ENCODE measurements at places on chromosomes 6 and 20. TPM values are rescaled to one million over a fixed set of nuclear protein-coding genes. Genes with fewer than 3 reads are reported as not detected.

GRCh38 chr20:64024141-64024990 is 11.6 kb upstream of the C20orf204 start:
- no peaks in the 10 kb centered on the region for H3K27me3 ChIP-seq
- H3K36me3 ChIP-seq: peaks cover 56% of the 10 kb centered on the region
- H3K27ac ChIP-seq: no peak overlapping the region

DNA sequence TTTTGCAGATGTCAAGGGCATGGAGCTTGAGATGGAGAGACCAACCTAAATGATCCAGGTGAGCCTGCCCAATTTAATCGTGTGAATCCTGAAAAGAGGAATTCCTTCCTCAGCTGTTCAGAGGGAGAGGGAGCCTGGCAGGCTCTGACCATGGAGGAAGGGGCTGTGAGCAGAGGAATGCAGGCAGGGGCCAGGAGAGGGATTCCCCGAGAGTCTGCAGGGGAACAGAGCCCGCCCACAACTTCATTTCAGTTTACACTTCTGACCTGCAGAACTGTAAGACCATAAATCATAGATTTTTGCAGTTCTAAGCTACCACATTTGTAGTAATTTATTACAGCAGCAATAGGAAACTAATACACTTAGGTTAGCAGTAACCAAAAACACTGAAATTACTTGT is 164.1 kb downstream of the TBXT start:
- DNase-seq: no peak
- peaks cover 5% of the 10 kb centered on the region for H3K4me1 ChIP-seq
- no peak overlapping the region for H3K27ac ChIP-seq
- H3K27me3 ChIP-seq: peaks cover 51% of the 10 kb centered on the region
- no peak overlapping the region for H3K4me3 ChIP-seq

DNA sequence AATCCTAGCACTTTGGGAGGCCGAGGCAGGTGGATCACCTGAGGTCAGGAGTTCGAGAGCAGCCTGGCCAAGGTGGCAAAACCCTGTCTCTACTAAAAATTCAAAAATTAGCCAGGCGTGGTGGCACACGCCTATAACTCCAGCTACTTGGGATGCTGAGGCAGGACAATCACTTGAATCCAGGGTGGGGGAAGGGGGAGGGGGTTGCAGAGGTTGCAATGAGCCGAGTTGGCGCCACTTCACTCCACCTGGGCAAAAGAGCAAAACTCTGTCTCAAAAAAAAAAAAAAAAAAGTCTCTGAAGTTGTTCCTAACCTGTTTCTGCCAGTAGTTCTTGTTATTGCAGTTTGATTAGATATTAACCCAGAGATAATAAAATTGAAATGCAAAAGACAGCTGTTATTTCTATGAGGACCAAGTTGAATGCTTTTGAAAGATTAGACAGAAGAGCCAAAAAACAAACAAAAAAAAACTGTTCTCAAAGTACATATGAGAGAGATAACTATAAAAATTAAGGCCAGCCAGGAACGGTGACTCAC is 22.6 kb downstream of the PIGU start:
- H3K4me1 ChIP-seq: no peaks in the 10 kb centered on the region
- H3K36me3 ChIP-seq: peaks cover 21% of the 10 kb centered on the region
- H3K27me3 ChIP-seq: no peaks in the 10 kb centered on the region
- DNase-seq: no peak
- H3K27ac ChIP-seq: no peak overlapping the region
- no peak overlapping the region for H3K4me3 ChIP-seq

DNA sequence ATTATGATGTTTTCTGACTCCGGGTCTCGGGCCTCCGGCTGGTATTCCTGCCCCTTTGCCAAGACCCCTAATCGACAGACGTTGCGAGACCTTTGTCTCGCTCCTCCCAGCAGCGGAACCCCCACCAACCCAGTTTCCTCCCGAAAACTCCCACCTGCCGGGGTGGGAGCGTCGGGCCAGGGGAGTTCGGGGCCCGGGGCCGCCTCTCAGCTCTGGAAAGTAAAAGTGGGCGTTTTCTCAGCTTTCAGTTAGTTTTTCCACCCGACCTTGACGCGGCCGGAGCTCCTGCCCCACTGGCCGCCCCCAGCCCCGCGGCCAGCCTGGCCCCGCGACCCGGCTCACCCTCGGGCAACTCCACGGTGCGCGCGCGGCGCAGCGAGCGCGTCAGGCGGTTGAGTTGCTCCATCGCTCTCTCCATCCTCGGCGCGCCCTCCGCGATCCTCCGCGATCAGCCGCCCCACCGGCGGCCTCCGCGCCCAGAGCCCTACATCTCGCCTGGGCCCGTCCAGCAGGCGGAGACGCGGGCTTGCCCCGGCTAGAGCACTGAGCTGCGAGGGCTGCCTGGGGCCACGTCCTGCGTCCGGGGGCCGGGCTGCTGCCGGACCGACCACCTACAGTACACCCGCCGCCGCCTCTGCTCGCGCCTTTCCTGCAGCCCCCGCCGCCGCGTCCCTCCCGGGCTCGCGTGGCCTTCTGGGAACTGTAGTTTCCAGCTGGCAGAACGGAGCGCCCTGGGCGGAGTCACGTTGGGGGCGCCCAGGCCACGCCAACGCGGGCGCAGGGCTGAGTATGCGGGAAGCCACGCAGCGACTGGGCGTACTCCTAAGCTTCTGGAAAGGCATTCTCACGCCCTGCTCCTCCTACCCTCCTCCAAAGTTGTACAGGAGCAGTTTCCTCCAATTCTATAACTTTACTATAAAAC is at the start of gene HACE1:
TSS of gene HACE1 (minus strand) at position 695 of the 922 bp plus-strand sequence. CDS start at position 418, 277 bp downstream.
- peaks cover 2% of the 10 kb centered on the region for H3K27me3 ChIP-seq
- DNase-seq: peak; percentile 92
- no peaks in the 10 kb centered on the region for H3K36me3 ChIP-seq

- H3K4me1 ChIP-seq: no peaks in the 10 kb centered on the region
- no peak overlapping the region for H3K4me3 ChIP-seq
- DNase-seq: no peak
- no peak overlapping the region for H3K27ac ChIP-seq
- no peaks in the 10 kb centered on the region for H3K36me3 ChIP-seq
Observed at GRCh38 chr6:117072781-117073180, 192.6 kb upstream of the VGLL2 start.

DNA sequence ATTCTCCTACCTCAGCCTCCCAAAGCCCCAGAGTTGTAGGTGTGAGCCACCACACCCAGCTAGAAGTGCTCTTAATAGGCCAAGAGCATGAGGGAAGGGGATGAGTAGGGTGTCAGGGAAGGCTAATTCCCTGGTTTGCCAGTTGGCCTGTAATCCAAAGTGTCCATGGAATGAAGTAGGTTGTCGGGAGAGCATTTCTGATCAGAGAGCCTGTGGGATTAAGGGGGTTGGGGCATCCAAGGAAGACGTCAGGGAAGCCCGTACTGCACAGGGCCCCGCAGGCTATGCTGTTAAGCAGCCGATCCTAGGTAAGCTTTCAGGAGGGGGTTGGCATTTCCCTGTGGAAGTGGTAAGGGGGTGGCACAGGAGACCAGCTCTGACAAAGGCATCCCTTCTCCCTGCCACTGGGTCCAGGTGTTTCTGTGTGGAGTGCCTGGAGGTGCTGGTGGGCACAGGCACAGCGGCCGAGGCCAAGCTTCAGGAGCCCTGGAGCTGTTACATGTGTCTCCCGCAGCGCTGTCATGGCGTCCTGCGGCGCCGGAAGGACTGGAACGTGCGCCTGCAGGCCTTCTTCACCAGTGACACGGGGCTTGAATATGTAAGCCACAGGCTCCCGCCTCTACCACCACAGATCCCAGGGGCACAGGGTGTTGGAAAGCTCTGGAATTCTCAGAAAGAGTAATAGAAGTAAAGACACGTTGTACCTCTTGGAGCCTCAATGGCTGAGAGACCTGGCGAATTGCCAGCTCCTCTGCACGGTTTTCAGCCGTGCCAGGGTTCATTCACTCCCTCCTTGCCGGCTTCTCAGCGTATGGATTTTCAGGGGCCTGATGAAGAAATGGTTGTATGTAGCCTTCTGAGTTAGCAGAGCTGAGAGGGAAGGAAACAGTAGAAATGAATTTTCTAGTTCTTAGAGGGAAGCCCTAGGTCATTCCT is 21.4 kb upstream of the MAPRE1 start:
- no peak for DNase-seq
- H3K36me3 ChIP-seq: no peaks in the 10 kb centered on the region
- H3K27ac ChIP-seq: no peak overlapping the region
- H3K4me1 ChIP-seq: peaks cover 21% of the 10 kb centered on the region

GRCh38 chr6:139392794-139393193 is 18.3 kb upstream of the CITED2 start:
- no peak for DNase-seq
- no peaks in the 10 kb centered on the region for H3K4me1 ChIP-seq
- no peaks in the 10 kb centered on the region for H3K27me3 ChIP-seq
- no peak overlapping the region for H3K27ac ChIP-seq
- H3K36me3 ChIP-seq: no peaks in the 10 kb centered on the region
- H3K4me3 ChIP-seq: no peak overlapping the region

- H3K36me3 ChIP-seq: no peaks in the 10 kb centered on the region
- no peak overlapping the region for H3K4me3 ChIP-seq
- no peaks in the 10 kb centered on the region for H3K4me1 ChIP-seq
Observed at GRCh38 chr6:139943391-139943790, 568.9 kb upstream of the CITED2 start.

- peaks cover 5% of the 10 kb centered on the region for H3K36me3 ChIP-seq
- no peak overlapping the region for H3K4me3 ChIP-seq
- no peak overlapping the region for H3K27ac ChIP-seq
- DNase-seq: no peak
- H3K4me1 ChIP-seq: no peaks in the 10 kb centered on the region
Observed at GRCh38 chr6:14464055-14464454, 346.5 kb downstream of the CD83 start.

GRCh38 chr6:116090251-116090650 is 10.4 kb upstream of the NT5DC1 start:
- H3K27me3 ChIP-seq: peaks cover 2% of the 10 kb centered on the region
- DNase-seq: no peak
- no peaks in the 10 kb centered on the region for H3K4me1 ChIP-seq
- H3K4me3 ChIP-seq: no peak overlapping the region
- H3K27ac ChIP-seq: no peak overlapping the region

DNA sequence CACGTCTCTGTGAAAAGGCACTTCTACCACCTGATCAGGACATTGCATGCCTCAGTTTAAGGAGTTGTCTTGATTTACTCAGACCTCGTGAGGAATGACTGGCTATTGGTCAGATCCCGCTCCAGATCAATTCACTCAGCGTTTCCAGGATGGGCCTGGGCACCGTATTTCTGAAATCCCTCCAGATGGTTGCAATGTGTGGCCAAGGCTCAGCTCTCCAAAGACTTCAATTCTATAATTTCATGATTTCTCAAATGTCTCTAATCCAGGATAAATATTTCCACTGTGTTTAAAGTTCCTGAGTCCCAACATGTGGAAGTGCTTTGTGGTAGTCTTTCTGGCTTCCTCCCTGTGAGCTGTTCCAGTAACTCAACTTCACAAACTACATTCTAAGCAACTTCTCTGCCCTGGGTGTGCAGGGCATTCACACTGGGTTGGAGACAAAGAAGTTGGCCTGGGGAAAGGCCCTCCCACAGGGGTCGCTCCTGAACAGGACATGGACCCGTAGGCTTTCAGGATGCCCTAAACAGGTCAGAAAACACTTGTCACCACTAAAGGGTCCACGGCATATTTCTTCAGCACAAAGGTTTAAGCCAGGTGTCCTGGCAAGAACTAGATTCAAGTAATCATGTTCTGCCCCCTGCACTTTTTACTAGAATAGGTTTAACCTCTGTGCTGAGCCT is 212.1 kb downstream of the WDR27 start:
- H3K4me3 ChIP-seq: no peak overlapping the region
- H3K27me3 ChIP-seq: no peaks in the 10 kb centered on the region
- H3K27ac ChIP-seq: no peak overlapping the region
- no peaks in the 10 kb centered on the region for H3K4me1 ChIP-seq

CST2 gene
- total RNA-seq: not detected

MRPS26 gene
- 158 TPM for total RNA-seq

PACRG gene
- total RNA-seq: not detected

CYP24A1 gene
- 0.92 TPM for total RNA-seq

Data from activated CD4-positive, alpha-beta memory T cell treated with anti-CD3 and anti-CD28 coated beads for 36 hours (primary cell).